ENCODE measurements at places on chromosomes 11 and 22.

DNA sequence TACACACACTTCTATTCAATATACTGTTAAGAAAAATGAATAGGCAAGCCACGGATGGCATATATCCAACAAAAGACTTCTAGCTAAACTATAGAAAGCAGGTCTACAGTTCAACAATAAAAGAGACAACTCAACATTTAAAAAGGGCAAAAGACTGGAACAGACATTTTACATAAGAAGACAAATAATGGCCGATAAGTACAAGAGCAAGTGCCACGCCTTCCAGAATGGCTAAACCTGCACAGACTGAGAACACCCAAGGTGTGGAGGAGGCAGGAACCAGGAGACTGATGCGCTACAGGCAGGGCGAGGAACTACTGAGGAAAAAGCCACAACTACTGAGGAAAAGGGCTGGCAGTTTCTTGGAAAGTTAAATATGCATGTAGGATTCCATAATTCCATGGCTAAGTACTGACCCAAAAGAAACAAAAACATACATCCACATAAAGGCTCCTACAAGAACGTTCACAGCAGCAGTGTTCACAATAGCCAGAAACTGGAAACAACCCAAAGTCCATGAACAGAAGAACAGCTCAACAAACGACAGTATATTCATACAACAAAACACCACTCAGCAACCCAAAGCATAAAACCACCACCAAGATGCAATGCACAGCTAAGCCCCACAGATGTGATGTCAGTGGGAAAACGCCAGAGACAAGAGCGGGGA, 9.6 kb upstream of the MOB2 start:
- no peak for DNase-seq
- H3K4me1 ChIP-seq = peaks cover 7% of the 10 kb centered on the region
- no peak overlapping the region for H3K27ac ChIP-seq
- H3K4me3 ChIP-seq = no peak overlapping the region
- no peaks in the 10 kb centered on the region for H3K36me3 ChIP-seq
- H3K27me3 ChIP-seq = no peaks in the 10 kb centered on the region

GRCh38 chr22:20464096-20464614, 26.5 kb upstream of the SCARF2 start:
- DNase-seq = no peak
- H3K27me3 ChIP-seq = no peaks in the 10 kb centered on the region
- H3K36me3 ChIP-seq = peaks cover 9% of the 10 kb centered on the region
- H3K4me3 ChIP-seq = no peak overlapping the region
- no peak overlapping the region for H3K27ac ChIP-seq

GRCh38 chr11:12867531-12867930, 141.6 kb upstream of the RASSF10 start:
- no peaks in the 10 kb centered on the region for H3K27me3 ChIP-seq
- H3K4me1 ChIP-seq = peaks cover 45% of the 10 kb centered on the region
- H3K4me3 ChIP-seq = no peak overlapping the region
- H3K36me3 ChIP-seq = peaks cover 31% of the 10 kb centered on the region

GRCh38 chr11:94781837-94782236, 13.7 kb downstream of the AMOTL1 start:
- no peaks in the 10 kb centered on the region for H3K27me3 ChIP-seq
- DNase-seq = no peak
- H3K4me3 ChIP-seq = no peak overlapping the region
- no peaks in the 10 kb centered on the region for H3K36me3 ChIP-seq

- H3K4me1 ChIP-seq = no peaks in the 10 kb centered on the region
- DNase-seq = no peak
- no peaks in the 10 kb centered on the region for H3K36me3 ChIP-seq
- no peak overlapping the region for H3K4me3 ChIP-seq
- H3K27ac ChIP-seq = no peak overlapping the region
These were observed 46.7 kb upstream of the CECR2 start for GRCh38 chr22:17322511-17322910.

DNA sequence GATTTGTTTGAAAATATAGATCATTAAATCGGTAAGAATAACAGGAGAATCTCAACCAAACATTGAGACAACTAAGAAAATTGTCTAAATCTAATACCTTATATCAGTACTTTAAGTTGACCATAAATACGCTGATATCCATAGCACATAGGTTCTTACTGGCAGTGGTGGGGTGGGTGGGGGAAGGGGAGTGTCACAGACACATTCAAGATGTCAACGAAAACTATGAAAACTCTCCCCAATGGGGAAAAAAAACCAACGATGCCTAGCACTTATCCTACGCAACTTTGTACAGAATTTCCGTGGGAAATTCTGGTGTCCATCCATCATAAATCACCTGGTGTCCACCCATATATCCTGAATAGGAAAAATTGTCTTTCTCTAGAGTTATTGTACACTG, 6.2 kb downstream of the GRAP2 start:
- no peak overlapping the region for H3K4me3 ChIP-seq
- no peaks in the 10 kb centered on the region for H3K4me1 ChIP-seq
- no peaks in the 10 kb centered on the region for H3K27me3 ChIP-seq
- no peak overlapping the region for H3K27ac ChIP-seq
- no peaks in the 10 kb centered on the region for H3K36me3 ChIP-seq

DNA sequence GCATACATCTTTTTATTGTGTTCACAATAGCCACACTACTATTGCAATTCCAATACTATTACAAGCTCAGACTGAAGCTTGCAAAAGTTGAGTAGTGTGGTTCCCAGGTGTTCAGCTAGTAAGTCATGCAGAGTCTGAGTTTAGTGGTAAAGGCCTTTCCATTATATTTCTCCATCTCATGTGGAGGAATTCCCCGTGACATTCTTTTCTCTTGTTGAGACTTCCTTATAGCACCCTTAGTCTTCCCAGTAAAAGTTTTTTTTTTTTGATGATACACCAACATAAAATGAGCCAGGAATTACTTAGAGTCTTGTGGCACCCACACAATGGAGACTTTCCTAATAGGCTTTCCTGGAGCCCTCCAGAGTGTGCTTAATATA, 110.8 kb downstream of the UVRAG start:
- peaks cover 12% of the 10 kb centered on the region for H3K4me1 ChIP-seq
- H3K27me3 ChIP-seq = no peaks in the 10 kb centered on the region
- no peak overlapping the region for H3K4me3 ChIP-seq
- H3K27ac ChIP-seq = peak overlapping the region; percentile 40
- H3K36me3 ChIP-seq = no peaks in the 10 kb centered on the region
- no peak for DNase-seq

GRCh38 chr11:129372609-129373488, 2.8 kb upstream of the BARX2 start:
- H3K4me3 ChIP-seq = peak overlapping the region; percentile 50
- no peaks in the 10 kb centered on the region for H3K36me3 ChIP-seq
- H3K27ac ChIP-seq = no peak overlapping the region
- peaks cover 92% of the 10 kb centered on the region for H3K27me3 ChIP-seq

GRCh38 chr11:71336996-71337754, 84.8 kb upstream of the SHANK2 start:
- H3K4me1 ChIP-seq = no peaks in the 10 kb centered on the region
- no peak for DNase-seq
- no peaks in the 10 kb centered on the region for H3K36me3 ChIP-seq
- no peaks in the 10 kb centered on the region for H3K27me3 ChIP-seq
- H3K27ac ChIP-seq = no peak overlapping the region

- no peak overlapping the region for H3K4me3 ChIP-seq
- H3K27ac ChIP-seq = no peak overlapping the region
- H3K36me3 ChIP-seq = no peaks in the 10 kb centered on the region
- DNase-seq = no peak
- H3K4me1 ChIP-seq = no peaks in the 10 kb centered on the region
- H3K27me3 ChIP-seq = peaks cover 11% of the 10 kb centered on the region
These were observed 11.1 kb upstream of the CSF2RB start for GRCh38 chr22:36902143-36902926.

GRCh38 chr11:96642583-96642982, 252.8 kb downstream of the JRKL start:
- no peak overlapping the region for H3K4me3 ChIP-seq
- no peaks in the 10 kb centered on the region for H3K27me3 ChIP-seq
- H3K36me3 ChIP-seq = no peaks in the 10 kb centered on the region
- H3K27ac ChIP-seq = no peak overlapping the region

- no peak overlapping the region for H3K4me3 ChIP-seq
- H3K4me1 ChIP-seq = peaks cover 44% of the 10 kb centered on the region
- H3K27me3 ChIP-seq = no peaks in the 10 kb centered on the region
- peak overlapping the region; percentile 76 for H3K27ac ChIP-seq
- H3K36me3 ChIP-seq = peaks cover 24% of the 10 kb centered on the region
- DNase-seq = no peak
These were observed 29.4 kb downstream of the SIK2 start for GRCh38 chr11:111631666-111632039.

- H3K4me1 ChIP-seq = peaks cover 5% of the 10 kb centered on the region
- no peaks in the 10 kb centered on the region for H3K27me3 ChIP-seq
These were observed 348.0 kb downstream of the BUD13 start for GRCh38 chr11:116424615-116425261.

- H3K36me3 ChIP-seq = no peaks in the 10 kb centered on the region
- H3K4me1 ChIP-seq = no peaks in the 10 kb centered on the region
- no peak overlapping the region for H3K4me3 ChIP-seq
- no peak overlapping the region for H3K27ac ChIP-seq
- no peaks in the 10 kb centered on the region for H3K27me3 ChIP-seq
These were observed 6.3 kb downstream of the SSH3 start for GRCh38 chr11:67309661-67310061.

DNA sequence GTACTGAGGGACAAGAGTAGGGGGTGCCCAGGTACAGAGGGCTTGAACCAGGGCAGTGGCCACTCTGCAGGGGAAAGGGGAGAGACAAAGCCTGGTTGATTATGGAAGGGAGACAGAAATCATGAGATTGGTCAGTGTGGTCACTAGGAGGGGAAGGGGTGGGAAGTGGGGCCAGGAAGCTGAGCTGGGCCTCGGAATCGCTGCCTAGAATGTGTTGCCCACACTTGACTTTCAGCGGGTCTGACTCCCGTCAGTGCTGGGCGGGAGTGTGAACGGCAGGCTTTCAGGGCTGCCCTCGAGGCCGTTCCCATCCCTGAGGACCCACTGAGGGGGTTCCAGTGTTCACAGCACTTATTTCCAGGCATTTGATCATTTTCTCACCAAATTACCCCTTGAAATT, 5.9 kb downstream of the DAGLA start:
- H3K4me1 ChIP-seq = peaks cover 11% of the 10 kb centered on the region
- no peaks in the 10 kb centered on the region for H3K36me3 ChIP-seq
- H3K4me3 ChIP-seq = no peak overlapping the region

DNA sequence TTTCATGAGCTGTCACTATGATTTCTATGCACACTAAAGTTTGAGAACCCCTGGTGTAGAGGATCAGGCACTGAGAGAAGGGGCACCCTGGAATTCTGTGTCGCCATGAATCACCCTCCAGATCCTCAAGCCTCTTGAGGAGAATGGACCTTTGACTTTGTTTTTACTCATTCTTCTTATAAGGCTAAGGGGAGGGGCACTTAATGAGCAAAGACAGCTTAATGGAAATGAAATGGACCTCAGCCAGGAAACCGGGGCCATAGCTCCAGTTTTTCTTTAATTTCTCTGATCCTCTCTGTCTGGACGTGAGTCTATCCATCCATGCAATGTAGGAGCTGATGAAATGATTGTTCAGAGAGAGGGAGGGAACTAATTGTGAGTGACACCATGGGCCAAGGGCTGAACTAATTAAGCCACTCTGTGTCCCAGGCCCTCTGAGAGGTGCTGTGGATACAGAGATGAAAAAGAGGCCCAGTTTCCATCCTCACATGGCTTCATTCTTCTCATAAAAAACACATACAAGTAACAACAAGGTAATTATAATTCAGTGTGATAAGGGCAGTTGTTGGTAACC, 32.8 kb downstream of the OR2AT4 start:
- H3K4me1 ChIP-seq = no peaks in the 10 kb centered on the region
- no peaks in the 10 kb centered on the region for H3K36me3 ChIP-seq
- no peak overlapping the region for H3K27ac ChIP-seq
- H3K27me3 ChIP-seq = no peaks in the 10 kb centered on the region
- no peak for DNase-seq
- H3K4me3 ChIP-seq = no peak overlapping the region

GRCh38 chr11:82733444-82734119, at the start of gene FAM181B:
FAM181B (minus strand) TSS chr11:82733864; CDS start chr11:82733729, 135 bp downstream.
- peak; percentile 89 for DNase-seq
- peaks cover 4% of the 10 kb centered on the region for H3K4me1 ChIP-seq
- H3K4me3 ChIP-seq = peak within 1 kb of the TSS; percentile 54
- H3K27ac ChIP-seq = no peak within 1 kb of the TSS

DNA sequence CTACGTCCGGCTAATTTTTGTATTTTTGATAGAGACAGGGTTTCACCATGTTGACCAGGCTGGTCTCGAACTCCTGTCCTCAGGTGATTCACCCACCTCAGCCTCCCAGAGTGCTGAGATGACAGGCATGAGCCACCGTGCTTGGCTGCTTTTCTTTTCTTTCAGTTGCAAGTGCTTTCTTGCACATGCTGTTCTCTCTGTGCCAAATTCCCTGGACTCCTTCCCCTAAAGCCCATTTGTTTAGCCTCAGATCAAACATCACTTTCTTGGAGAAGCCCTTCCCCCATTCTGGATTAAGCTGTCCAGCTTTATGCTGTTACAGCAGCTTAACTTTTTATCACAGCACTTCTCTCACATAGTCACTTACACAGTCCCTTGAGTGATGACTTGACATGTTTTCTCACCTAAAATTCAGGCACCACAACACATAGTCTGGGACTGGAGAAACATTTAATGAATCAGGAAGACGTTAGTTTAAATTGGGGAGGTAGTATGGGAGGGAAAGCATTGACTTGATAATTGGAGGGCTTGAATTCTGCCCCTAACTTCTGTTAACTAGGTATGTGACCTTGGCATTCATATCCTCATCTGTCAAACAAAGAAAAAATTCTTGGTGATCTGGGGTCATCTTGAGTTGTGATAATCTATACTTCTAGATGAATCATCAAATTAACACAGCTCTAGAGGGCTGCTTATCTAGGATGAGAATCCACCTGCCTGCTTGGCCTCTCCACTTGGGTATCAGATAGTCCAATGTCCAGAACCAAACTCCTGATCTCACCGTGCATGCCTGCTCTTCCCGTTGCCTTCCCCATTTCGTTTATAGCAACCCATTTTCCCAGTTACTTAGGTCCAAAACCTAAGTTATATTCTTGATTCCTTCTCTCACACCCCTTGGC, 18.4 kb downstream of the ACO2 start:
- H3K36me3 ChIP-seq = no peaks in the 10 kb centered on the region
- DNase-seq = no peak
- no peaks in the 10 kb centered on the region for H3K27me3 ChIP-seq
- H3K27ac ChIP-seq = no peak overlapping the region
- no peak overlapping the region for H3K4me3 ChIP-seq

DNA sequence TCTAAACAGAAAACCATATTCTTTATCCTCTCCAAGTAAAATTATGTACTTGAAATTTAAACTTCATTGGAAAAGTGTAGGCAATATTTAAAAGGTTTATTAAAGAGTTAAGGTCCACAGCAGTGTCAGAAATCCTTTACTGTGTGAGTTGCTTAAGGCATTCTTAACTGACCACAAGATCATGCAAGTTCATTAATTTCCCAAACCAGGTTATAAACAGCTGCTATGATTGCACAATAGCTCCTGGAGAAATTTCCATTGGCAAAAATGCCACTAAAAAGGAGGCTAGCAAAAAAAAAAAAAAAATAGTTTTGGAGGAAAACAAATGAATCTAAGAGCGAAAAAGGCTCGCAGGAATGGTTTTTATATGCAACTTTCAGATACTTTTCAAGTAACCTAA, 106.2 kb downstream of the ETS1 start:
- H3K36me3 ChIP-seq = peaks cover 89% of the 10 kb centered on the region
- H3K27me3 ChIP-seq = no peaks in the 10 kb centered on the region
- DNase-seq = no peak
- H3K4me3 ChIP-seq = no peak overlapping the region

- DNase-seq = no peak
- no peaks in the 10 kb centered on the region for H3K36me3 ChIP-seq
- H3K4me3 ChIP-seq = no peak overlapping the region
- peaks cover 7% of the 10 kb centered on the region for H3K4me1 ChIP-seq
These were observed 98.0 kb downstream of the NAT10 start for GRCh38 chr11:34203377-34203871.

- no peak overlapping the region for H3K4me3 ChIP-seq
- no peaks in the 10 kb centered on the region for H3K4me1 ChIP-seq
- DNase-seq = no peak
- H3K36me3 ChIP-seq = no peaks in the 10 kb centered on the region
- H3K27me3 ChIP-seq = no peaks in the 10 kb centered on the region
These were observed 56.2 kb upstream of the ARHGAP42 start for GRCh38 chr11:100630898-100631297.
